ENCODE measurements at places on chromosomes 12 and 14.
A peak's percentile ranks its signal among the peaks of the same experiment; 100 is the strongest.

- DNase-seq, result no peak
Measured at GRCh38 chr14:80336608-80337106, 125.4 kb upstream of the DIO2 start.

DNA sequence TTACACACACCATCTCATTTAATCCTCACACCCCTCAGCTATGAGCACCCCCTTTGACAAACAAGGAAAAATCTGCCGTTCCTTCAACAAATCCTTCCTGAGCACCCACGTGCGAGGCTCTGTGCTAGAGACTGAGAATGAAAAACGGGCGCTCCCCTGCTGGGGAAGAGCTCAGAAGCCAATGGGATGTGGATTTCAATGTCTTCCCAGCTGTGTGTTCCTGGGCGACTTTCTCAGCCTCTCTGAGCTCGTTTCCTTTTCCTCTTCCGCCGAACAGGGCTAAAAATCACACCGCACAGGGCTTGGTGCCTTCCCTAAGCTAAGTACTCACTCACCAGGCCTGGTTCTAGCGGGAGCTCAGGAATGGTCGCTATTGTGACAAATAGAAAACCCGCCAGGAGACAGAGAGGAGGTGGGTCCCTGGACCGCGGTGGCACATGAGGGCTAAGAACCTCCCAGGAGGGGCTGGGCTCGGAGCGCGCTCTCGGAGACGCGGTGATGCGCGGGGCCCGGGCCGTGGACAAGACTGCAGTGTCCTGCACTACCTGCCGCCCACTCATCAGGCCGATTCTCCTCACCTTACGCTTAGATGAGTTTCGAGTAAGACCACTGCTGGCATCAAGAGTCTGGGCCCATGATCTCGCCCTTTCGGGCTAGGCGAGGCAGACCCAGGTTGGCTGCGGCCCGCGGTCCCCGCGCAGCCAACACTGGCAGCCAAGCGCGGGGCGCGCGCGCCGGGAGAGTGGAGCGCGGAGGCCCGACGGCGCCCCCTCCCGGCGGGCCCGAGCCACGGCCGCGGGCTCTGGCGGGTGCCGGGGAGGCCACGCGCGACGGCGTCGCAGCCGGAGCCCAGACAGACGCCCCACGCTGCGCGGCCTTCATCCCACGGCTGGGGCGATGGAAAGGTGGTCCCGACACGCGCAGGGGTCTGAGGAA, 17.0 kb downstream of the ZDHHC22 start:
- DNase-seq, result no peak

DNA sequence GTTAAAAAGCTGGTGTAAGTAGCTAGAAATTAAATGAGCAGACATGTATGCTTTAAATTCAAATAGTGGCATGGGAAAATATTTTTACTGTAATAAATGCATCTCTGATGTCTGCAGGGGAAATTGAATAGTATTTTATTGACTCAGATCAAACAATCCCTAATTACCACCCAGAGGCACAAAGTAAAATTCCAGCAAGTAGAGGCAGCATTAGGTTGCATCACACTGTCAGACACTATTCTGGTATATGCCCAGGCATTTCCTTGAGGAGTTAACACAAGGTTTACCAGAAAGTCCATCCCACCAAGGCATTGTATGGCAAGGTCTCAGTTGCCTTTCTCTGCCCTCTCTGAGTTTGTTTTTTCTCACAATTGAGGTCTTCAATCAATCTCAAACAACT, 201.6 kb upstream of the KITLG start:
- no peak for DNase-seq

GRCh38 chr14:74504412-74504811, 10.8 kb downstream of the ISCA2 start:
- DNase-seq, result no peak

- DNase-seq, result no peak
Measured at GRCh38 chr14:92383805-92384204, 60.8 kb downstream of the SLC24A4 start.

GRCh38 chr12:54424224-54424623, 5.2 kb upstream of the ITGA5 start:
- no peak for DNase-seq

DNA sequence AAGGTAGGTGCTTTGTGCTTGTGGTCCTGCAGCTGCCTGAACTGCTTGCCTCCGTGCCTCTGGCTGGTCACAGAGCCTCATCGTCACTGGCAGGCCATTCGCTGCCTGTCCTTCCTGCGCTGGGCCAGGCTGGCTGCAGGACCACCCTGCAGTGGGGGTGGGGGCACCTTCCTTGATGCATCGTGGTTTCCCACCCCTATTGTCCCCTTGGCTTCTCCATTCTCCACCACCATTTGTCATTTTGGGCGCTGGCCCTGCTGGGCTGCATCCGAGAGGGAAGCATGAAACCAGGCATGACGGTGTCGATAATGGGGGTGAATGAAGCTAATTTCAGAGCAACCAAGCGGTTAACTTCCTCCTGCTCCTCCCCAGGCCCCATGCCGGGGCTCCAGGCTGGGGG, 127.7 kb downstream of the NRXN3 start:
- DNase-seq, result no peak

- no peak for DNase-seq
Measured at GRCh38 chr14:89394972-89395371, 22.1 kb downstream of the FOXN3 start.

- no peak for DNase-seq
Measured at GRCh38 chr12:26017484-26018211, 59.2 kb downstream of the RASSF8 start.

DNA sequence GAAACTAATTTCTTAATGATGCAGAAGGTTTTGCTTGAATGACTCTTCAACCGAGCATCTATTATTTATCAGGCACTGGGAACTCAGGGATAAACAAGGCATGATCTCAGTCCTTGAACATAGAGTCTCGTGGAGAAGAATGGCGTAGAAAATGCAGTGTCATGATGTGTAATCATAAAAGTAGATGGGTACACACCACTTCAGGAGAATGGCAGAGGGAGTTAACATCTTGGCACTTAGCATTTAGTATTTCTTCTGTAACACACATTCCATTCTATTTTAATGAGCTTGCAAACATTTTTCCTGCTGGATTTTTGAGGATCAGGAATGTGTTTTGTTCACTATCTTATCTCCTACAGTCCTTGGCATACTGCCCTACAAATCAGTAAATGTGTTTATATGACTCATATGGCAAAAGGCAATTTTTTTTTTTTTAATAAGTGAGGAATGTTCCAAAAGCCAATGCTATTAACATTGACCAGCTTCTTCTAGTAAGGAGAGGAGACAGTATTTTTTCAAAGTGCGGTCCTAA, 3.8 kb downstream of the TXNRD1 start:
- DNase-seq, result peak; percentile 42

DNA sequence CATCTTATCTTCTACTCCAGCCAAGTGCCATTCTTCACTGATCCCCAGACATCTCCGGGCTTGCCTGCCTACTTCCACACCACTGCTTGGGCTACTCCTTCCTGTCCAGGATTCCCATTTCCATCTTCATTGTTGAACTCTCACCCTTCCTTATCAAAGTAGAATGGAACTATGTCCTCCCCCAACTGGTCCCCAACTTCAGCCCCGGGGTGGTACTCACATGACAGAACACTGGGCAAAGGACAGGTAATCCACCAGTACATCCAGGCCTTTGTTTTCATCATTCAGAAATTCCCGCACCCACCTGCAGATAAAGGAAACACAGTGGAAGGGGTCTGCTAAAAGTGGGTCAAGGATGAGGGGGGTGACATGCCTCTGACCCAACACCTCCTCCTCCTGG, 38.4 kb downstream of the PRPF40B start:
- no peak for DNase-seq

GRCh38 chr14:52077256-52077979, 8.6 kb upstream of the NID2 start:
- DNase-seq, result no peak

DNA sequence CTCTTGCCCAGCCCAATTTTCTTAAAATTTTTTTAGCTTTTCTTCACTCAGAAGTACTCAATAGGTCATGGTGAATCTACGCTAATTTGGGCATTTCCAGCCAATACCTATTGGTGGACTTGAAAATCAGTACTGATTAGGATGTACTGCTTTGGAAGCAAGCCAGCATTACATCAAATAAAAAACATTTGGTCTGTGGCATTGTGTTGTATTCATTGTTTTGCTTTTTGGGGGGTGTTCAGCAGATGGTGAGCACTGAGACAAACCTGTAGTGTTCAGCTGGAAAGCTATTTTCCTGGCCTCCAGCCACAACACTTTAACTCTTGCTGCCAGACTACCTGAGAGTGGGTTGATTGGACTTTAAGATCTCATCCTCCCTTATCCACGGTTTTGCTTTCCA, 4.0 kb downstream of the MAPKAPK5 start:
- DNase-seq, result no peak

DNA sequence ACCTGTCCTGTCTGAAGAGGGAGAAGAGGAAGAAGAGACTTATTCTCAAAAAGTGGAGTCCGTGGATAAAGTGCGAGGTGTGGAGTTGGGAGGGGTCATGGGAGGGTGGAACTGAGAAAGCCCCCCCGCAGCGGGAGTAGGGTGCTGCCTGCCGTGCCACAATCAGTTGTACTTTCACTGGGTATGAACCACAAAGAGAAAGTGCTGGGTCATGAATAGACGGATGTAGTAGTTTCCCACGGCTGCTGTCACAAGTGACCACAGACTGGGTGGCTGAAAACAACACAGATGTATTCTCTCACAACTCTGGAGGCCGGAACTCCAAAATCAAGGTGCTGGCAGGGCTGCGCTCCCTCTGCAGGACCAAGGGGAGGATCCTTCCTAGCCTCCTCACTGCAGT, 5.5 kb downstream of the DNAH10 start:
- DNase-seq, result no peak

- DNase-seq, result no peak
Measured at GRCh38 chr12:115623764-115624334, 653.6 kb downstream of the MED13L start.

DNA sequence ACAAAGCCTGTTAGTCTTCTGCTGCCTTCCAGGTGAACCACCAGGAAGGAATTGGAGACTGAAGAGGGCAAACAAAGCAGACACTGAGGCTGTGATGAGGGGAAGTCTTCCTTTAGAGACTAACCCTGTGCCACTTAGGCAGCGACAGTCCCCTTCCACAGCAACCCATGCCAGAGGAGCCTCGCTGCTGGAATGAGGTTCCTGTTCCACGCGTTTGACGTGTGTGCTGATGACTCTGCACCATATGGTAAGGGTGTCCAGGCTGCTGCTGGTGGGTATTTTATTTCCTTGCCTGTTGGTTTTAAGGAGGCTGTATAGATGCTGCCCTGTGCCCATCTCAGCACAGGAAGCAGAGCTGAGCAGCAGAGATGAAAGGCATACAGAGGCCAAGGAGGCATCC, 361.9 kb upstream of the FKBP4 start:
- no peak for DNase-seq

DNA sequence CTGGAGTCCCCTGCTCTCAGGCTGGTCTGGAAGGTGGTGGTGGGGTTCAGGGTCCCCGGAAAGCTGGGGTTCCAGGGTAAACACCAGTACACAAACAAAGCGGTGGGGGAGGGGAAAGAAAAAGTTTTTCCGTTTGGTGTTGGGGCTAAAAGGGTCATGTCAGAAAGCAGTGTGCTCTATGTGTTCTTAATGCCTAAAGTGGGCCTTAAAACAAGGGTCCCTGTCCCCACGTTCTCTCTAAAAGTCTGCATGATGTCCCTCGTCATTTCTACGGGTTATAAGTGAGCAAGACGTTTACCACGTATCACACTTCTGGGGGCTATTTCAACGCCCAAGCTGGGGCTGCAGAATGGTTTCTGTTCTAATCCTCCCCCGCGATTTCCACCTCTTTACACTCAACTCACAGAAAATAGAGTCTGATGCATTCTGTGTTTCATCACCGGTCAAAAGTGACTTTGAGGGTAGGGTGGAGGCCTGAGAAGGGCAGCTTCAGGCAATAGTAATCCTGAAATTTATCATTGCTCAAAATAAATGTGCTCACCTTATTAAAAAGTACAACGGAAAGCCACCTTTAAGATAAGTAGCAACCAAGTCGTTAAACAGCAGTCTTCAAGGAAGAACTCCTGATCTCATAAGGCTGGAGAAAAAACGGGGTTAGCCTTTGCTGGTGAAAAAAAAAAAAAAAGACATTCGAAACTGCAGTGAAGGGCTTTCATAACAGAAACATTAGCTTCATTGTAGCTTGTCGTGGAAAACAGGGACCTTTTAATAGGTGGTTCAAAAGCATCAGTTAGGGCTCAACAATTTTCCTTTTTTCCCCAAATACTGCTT, 63.9 kb upstream of the PTGR2 start:
- no peak for DNase-seq

DNA sequence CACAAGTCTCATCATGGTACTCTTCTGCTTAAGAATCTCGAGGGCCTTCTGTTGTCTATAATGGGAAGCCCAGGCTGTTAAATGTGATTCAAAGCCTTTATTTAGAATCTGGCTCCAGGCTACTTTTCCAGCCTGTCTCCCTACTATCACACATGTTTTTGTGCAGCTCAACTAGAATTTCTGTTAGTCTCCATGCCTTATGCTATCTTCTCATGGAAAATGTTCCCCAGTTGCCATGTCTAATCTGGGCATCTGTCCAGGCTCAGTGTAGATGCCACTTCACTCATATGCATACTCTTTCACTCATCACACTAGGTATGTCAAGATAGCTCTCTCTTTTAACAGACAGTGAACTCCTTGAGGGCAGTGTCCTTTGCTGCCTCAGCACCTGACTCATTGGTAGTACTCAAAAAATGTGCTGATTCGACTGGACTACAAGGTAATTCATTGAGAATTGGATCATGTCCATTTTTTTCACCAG, 145.3 kb downstream of the TTLL5 start:
- no peak for DNase-seq

- no peak for DNase-seq
Measured at GRCh38 chr14:105087308-105087962, 22.2 kb upstream of the GPR132 start.

Data from NCI-H1930 (cell line).